ENCODE measurements at places on chromosomes 2 and 18.

GRCh38 chr2:209986415-209986814, 16.0 kb upstream of the RPE start:
- no peak for DNase-seq

- peak; percentile 91 for DNase-seq
These were observed 11.3 kb downstream of the STK17B start for GRCh38 chr2:196160101-196160500.

GRCh38 chr2:221943076-221943810, 355.6 kb downstream of the PAX3 start:
- peak; percentile 69 for DNase-seq

- no peak for DNase-seq
These were observed 110.3 kb downstream of the PDCL3 start for GRCh38 chr2:100673115-100673514.

GRCh38 chr18:23618862-23619387, 32.6 kb upstream of the NPC1 start:
- DNase-seq, result no peak

- DNase-seq, result no peak
These were observed 5.1 kb downstream of the FECH start for GRCh38 chr18:57581301-57581934.

- no peak for DNase-seq
These were observed 7.0 kb downstream of the INHBB start for GRCh38 chr2:120352696-120353590.

DNA sequence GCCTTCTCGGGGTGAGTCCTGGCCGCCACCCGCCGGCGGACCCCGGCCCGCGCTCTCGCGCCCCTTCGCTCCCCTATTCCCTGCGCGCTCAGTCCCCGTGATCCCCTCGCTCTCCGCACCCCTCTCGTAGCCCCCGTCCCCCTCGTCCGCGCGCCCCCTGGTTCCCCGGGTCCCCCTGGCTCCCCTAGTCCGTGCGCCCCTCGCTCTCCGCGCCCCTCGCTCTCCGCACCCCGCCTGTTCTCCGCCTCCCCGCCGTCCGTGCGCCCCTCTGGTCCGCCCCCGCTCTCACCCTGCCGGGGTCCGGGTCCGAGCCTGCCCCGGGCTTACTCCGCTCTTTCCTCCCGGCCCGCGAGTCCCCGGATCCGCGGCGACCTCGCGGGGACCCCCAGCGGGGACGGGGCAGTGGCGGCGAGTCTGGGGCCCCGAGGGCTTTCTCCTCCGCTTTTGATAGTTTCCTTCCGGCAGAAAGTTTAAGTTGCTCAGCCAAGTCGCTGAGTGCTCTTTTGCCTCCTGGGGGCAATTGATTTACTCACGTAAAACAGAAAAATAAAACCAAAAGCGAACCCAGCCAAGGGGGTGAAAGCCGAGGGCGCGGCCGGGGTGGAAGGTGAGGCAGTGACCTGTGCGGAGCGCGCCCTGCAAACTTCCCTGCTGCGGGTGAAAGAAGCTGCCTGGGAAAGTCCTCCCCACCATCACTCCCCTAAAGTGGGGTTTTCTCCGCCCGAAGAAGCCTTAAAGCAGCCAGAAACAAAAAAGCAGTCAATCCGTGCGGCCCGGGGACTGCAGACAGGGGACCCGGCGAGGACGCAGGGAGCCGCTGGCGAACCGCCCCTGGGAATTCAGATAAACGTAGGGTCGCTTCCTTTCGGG, 568 bp downstream of the RAB31 start:
- no peak for DNase-seq

DNA sequence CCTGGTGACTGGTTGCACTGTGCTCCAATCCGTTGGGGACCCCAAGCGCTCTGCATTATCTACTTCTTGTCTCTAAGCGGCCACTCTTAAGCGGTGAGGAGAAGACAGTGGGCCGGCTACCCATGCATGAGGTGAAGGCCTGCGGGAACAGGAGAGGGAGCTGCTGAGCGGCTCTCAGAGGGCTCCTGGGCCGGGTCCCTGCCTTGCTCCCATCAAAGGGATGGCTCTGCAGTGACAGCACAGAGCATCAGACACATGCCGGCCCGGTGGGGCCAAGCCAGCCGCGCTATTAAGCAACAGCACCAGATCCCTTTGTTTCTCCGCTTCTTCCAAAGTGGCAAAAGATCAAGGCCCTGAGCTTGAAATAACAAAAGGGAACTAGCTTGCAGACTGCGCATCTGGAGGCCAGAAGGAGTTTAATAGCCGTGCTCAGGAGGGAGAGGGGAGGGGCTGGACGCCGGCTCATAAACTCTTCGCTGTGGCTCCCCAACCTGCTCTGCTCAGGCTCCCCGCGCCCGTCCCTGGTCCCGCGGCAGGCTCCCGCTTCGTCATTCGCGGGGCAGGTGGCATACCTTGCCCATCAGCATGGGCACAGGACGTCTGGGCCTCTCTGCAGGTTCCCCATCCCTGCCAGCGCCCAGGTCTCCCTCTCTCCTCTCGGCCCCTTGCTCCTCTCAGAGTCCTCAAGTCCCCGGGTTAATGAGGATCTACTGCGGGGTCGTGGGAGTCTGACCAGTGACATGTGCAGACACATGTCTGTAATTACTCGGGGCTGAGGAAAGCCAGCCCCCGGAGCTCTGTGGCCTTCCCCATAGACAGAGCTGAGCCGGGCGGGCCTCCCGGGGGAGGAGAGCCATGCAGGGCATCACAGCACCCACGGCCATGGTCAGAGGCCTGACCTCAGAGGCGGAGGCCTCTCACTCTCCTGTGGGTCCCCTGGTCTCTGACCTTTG, 96.7 kb downstream of the ASB1 start:
- DNase-seq, result no peak

GRCh38 chr18:5890331-5891183, 4.8 kb downstream of the TMEM200C start:
- DNase-seq, result no peak

DNA sequence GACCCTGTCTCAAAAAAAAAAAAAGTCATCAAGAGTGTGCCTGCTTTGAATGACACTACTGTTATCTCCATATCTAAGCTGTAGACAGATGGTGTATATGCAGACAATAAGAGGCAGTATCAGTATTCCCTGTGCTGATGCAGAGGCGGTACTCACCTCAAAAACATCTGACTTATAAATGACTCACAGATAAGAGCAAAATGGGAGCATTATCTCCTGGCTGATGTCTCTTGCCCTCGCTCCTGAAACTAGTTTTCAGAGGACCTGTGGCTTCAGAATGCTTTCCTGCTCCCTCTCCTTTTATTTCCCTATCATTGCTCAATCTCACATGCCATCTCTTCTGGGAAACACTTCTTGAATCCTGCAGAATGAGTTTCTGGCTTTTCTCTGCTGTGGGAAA, 289.6 kb downstream of the PTPRM start:
- DNase-seq, result no peak

GRCh38 chr2:140275427-140275826, 1495.2 kb upstream of the NXPH2 start:
- DNase-seq, result no peak

- no peak for DNase-seq
These were observed 36.3 kb downstream of the VWA3B start for GRCh38 chr2:98123286-98123685.

DNA sequence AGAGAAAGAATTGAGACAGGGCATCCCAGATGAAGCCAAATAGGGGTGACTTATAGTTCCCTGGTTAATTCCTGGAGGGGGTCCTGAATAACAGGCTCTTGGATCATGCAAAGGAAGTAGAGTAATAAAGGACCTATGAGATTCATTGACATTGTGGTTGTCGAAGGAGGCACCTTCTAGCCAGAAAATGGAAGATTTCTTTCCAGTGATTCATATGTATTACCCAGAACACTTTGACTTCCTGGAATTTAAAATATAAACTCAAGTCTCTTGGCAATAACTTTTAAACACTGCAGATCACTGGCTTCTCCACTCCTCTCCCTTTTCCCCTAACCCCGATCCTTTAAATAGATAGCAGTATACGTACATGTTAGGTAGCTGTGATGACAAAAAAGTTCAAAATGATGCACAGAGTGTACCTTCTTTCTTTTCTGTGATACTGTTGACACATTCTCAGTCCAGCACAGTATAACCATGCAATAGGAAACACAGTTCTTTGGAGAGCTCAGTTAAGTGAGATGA, 211.8 kb downstream of the LTBP1 start:
- no peak for DNase-seq

DNA sequence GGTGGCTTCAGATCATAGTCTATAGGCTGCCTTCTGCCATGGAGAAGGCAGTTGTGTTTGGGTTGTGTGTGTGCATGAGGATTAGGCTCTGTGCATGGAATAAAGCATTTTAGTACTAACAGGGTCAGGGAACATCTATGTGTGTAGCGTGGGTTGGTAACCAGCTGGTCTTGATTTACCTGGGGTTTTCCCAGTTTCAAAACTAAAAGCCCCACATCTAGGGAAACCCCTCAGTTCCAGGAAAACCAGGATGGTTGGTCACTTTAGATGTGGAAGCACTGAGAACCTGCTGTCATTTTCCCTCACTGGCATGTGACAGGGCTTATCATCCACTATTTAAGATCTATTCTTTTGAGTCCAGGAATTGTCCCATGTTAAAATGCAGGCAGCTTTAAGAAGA, 116.3 kb downstream of the POLE4 start:
- peak; percentile 22 for DNase-seq

GRCh38 chr18:69817335-69817940, 130.2 kb downstream of the CD226 start:
- peak; percentile 74 for DNase-seq

- DNase-seq, result no peak
These were observed 381.0 kb downstream of the MTX2 start for GRCh38 chr2:176650104-176650837.

DNA sequence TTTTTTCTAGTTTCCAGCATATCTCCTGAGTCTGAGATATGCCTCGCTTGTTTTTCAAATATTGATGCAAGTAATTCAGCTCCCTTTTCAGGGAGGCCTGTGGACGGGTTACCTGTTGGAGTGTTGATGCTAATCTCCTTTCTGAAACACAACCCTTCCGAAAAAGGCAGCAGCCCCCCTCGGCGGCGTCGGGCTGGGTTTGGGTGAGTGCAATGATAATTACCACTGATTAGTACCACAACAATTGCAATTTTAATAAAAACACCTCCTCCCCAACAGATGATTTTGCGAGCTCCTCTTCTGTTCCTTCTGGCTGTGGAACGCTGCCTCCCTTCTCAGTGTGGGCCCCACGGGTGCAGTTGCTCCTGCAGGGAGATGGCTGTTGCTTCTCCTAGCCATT, 66.3 kb downstream of the PTGR3 start:
- no peak for DNase-seq

- no peak for DNase-seq
These were observed 143.4 kb upstream of the LYPD1 start for GRCh38 chr2:132813422-132813821.

DNA sequence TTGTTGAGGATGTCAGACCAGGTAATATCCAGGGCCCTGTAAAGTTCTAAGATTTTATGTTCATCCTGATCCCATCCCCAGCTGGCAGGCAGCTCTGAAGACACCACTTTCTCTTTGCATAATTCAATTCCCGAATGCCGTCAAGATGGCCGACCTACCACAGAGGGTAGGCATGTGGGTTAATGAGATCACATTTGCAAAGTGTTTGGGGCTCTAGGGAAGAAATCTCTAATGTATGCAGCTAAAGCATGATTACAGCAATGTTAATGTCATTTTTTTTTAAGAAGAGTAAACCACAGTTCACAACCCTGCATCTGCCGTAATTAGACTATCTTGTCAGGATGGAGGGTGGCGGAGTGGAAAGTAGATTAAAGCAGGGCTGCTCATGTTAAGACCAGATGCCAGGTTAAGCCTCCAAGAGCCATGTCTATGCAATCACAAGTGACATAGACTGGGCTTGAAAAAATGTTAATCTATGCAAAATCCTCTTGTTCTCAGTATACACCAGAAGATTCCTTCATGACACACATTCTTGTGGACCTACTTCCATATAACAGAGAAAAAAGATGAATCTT, 131.4 kb downstream of the ALK start:
- no peak for DNase-seq

GRCh38 chr2:79585701-79586433, 73.0 kb downstream of the CTNNA2 start:
- DNase-seq, result peak; percentile 2

GRCh38 chr2:33291278-33292013, 185.0 kb upstream of the RASGRP3 start:
- DNase-seq, result peak; percentile 85

GRCh38 chr2:108570416-108570815, 36.1 kb downstream of the LIMS1 start:
- DNase-seq, result no peak

GRCh38 chr18:11785444-11786055, 65.7 kb upstream of the CHMP1B start:
- DNase-seq, result no peak

- peak; percentile 27 for DNase-seq
These were observed 814 bp downstream of the FKBP7 start for GRCh38 chr2:178477443-178478129.

DNA sequence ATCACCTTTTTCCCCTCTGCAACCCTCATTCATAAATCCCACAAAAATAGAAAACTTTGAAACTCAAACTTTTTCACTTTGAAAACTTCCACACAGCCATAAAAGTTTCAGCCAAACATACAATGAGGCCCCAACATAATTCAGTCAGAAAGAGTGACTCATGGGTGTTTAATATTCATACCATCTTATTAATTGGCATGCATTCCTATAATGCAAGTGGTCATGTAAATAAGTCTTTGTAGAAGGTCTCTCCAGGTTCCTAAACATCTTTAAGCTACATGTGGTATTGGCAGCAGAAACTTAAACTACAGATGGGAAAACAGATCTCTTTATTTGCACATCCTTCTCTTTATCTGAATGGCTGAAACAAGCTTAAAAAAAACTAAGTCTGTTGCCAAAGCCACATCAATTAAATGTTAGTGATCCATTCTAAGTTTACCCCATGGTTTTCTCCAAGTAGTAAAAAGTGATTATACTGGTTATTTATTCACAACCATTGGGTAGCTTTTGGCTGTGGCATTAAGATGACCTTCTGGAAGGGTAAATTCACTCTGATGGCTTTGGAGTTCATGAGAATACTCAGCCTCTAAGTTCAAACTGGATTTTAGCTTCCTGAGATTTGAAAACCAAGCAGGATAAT, 70.2 kb upstream of the LYPD1 start:
- DNase-seq, result no peak

DNA sequence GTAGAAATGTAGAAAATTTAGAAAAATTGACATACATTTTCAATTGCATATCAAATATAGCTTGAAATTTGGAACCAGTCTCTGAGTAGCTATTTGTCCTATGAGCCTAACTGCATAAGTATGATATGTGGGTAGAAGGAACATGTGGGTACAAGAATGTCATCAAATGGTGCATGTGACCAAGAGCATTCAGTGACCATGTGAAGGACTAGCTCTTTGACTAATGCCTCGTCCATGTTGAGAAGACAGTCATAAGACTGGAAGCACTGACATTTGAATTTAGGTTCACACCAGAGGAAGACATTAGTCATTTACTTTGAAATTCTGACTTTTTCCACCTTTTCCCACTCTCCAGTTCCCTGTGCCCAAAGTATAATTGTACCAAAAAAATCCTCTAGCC, 12.6 kb downstream of the MRPL44 start:
- DNase-seq, result no peak

DNA sequence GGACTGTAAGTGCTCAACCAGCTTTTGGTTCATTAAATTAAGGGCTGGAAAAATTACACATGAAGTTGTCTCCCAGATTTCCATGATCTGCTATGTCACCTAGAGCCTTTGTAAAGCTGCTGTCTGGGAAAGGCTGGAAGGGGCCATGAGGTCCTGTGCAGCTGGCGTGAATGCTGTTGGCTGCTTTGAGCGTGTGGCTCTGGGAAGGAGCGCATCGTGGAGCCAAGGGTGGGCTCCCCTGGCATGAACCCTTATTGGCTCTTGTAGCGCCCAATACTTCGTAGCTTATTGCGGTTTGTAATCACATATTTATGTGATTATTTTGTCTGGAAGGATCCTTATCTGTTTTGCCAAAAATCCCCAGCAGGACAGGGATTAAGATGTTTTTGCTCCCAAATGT, 70.5 kb upstream of the LMAN1 start:
- DNase-seq, result no peak

Data from myocyte (in vitro differentiated cells).